NCI-H524 (cell line): ENCODE measurements at places on chromosomes 12 and 14.

- DNase-seq: no peak
Measured at GRCh38 chr12:109617491-109617890, 43.9 kb downstream of the MVK start.

DNA sequence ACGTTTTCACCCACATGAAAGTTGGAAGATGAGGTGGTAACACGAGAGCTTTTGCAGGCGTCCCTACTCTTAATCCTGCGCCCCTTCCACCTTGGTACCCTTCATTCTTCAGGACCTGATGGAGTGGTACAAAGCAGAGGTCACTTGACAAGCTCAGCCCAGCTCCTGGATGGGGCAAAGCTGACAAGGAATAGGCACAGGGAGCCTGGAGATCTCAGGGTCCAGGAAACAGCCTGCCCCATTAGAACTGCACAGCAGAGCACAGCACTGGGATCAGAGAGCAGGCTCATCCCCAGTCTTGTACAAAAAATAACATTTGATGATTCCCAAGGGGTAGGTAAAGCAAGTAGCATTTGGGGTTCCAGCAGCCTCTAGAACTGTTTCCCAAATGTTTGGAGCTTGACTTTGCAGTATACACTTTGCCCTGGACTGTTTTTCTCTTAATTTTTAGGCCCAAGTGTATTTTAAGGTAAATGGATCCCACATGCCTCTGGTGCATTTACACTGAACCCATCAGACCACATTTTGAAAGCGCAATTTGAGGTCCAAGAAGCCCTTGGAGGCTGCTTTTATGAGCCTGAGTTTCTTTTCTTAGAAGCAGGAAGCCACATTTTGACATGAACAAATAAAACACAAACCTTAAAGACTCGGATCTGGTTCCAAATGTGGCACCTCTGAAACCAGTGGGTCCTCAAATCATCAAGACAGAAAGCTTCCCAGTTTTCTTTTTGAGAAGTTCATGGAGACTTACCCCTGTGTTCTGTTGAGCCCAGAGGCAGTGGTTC is 633 bp downstream of the TC2N start:
- no peak for DNase-seq

DNA sequence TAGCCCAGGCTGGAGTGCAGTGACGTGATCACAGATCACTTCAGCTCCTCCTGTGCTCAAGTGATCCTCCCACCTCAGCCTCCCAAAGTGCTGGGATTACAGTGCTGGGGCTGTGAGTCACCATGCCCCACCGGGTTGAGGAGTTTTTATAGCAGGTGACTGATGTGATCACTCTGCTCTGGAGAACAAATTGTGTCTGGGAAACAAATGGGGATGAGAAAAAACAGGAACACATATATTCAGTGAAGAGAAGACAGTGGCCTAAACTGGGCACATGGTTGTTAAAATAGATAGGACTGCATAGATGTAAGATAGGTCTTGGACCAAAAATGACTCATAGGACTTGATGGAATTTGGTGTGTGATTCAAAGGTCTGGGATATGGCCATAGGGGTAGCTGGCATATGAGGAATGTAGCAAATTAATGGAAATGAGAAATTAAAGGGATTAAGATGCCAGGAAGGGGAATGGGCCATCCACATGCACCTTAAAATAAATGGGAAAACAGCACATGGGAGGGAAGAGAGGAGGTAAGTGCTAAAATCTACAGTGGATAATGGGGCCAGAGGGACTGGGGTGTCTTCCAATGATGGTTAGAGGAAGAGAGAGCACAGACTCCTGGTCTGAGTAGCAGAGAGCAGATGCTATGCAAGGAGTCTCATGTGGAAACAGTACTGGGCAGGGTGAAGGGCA is 11.2 kb downstream of the BCAT1 start:
- DNase-seq: no peak

- no peak for DNase-seq
Measured at GRCh38 chr12:92612611-92613010, 90.2 kb upstream of the PLEKHG7 start.

DNA sequence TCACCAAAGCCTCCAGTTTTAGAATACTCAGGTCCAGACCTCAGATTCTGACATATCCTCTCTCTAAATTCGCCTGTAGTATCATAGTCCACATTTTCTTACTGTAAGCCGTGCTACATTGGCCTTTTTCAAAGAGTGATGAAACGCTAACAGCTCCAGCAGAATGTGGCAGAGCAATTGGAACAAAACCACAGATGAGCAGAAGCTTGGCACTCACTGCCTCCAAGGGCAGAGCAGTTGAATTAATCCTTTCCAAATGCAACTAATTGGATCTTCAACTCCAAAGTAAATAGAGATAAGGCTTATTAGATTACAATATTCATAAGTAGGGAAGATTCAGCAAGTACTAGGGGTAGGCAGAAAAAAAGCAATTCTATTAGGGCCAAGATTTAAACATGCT is 128.3 kb downstream of the SLC35F4 start:
- peak; percentile 76 for DNase-seq

- DNase-seq: no peak
Measured at GRCh38 chr14:60553808-60554207, 44.9 kb downstream of the SIX6 start.

DNA sequence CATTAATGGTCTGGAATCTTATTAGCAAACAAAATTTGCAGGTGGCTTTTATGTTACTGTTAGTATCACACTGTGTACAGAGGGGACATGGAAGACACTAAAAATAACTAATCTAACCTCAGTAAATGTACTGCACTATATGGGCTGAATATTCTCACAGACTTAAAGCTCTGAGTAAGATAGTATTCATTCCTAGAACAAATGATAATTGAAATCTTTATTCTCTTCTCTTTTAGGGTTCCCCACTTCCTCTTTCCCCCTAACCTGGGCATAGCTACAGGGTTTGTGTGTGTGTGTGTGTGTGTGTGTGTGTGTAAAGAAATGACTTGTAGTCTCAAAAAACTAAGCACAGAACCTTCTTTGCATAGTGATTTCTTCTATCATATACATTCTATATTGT is 21.4 kb upstream of the HECTD1 start:
- DNase-seq: no peak

DNA sequence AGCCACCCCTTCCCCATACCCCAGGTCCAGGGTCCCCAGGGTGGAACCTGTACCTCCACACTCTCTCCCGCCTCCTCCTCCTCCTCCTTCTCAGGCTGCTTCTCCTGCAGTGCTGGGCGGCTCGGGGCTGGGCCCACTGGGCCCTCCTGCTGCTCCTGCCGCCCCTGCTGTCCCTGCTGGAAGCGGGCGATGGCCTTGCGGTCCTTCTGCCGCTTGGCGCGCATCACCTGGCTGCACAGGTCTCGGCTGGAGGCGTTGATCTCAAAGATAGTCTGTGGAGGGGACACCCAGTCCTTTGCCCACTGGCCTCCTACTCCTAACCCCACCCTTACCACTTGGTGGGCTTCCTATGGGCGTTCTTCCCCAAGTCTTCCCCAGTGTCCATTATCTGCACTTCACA is 14.5 kb downstream of the CFAP73 start:
- no peak for DNase-seq

- DNase-seq: no peak
Measured at GRCh38 chr12:13631873-13632272, 349.5 kb downstream of the GRIN2B start.
